ENCODE measurements at places on chromosomes 4 and X. TPM values are rescaled to one million over a fixed set of nuclear protein-coding genes. Genes with fewer than 3 reads are reported as not detected.

- no peak for DNase-seq
Measured at GRCh38 chrX:136718091-136718490, 62.6 kb downstream of the ARHGEF6 start.

SH3D19 gene
- not detected for total RNA-seq

DNA sequence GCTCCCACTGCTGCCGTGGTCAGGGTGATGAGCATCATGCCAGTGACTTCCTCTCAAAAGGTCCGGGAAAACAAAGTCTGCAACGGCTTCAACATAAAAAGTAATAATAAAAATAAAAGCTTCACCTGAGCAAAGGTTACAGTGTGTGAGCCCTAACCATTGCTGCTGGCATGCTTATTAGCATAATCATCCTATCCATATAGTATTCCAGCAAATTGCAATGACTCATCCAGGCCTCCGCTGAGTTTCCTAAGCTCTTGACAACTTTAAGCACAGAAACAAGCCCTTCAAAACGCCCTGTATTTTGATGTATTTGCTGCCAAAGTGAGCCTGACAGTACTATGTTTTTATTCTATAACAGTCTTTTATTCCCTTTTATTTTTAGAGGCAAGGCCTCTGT lies 100.5 kb downstream of the AASDH start:
- DNase-seq, result no peak

DNA sequence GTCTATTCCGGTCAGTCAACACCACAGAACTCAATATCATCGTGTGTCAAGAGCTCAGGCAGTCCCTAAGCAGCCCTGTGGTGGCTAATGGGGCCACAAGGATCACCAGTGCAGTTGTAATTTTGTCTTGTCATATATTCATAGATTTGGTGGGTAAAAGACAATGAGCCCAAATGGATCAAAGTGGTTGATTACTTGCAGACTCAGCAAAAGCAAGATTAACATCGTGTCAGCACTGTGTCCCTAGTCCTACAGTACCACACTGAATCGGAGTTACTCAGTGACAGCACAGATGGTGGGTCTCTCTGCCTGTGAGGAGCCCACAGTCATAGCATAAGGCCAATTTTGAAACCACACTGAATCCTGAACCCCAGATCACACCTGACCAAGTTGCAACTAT lies 8.7 kb downstream of the XAGE5 start:
- DNase-seq, result no peak

- DNase-seq, result no peak
Measured at GRCh38 chrX:32421266-32421665, 790.1 kb downstream of the DMD start.

DNA sequence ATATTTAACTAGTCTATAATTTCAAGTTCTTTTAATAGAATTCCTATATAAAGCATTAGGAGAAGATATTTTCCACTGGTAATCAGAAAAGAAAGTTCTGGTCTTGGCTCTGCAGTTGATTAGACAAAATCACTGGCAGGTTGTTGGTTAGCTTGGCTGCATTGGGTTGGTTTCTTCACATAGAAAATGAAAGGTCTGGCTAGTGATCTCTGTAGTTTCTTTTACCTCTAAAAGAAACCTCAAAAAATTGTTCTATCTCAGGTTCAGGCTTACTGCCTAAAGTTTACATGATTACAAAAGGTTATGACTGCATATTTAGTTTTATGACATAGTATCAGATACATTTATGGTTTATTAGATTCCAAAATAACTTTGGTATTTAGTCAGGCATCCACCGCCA lies 95.8 kb upstream of the NAP1L5 start:
- no peak for DNase-seq

- no peak for DNase-seq
Measured at GRCh38 chr4:85520765-85521749, 46.1 kb downstream of the ARHGAP24 start.

KCND1 gene
- total RNA-seq, result 3.6 TPM

MSX1 gene
- not detected for total RNA-seq

DNA sequence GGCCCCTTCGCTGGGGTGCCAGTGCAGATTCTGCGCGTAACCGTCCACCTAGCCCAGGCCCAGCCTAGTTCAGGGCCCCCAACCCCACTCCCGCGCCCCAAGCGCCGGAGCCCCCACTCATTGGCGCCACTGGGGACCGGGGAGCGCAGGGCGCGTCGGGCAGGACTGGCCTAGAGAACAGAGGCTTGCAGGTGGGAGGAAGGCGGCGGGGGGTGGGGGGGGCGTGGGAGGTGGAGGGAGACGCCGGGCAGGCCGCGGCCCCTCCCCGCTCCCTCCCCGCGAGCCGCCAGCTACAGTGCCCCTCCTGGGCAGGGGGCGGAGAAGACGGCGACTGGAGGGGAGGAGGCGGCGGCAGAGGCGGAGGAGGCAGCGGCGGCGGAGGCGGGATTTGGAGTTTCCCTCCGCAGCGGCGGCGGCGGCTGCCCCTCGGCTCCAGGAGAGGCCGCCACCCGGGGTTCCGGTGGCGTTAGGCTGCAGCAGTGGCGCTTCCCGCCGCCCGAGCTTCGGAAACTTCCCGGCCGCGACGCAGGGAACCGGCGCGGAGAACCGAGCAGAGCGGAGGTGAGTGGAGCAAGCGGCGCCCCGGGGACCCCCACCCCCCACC lies 4.8 kb upstream of the DUSP9 start:
- DNase-seq, result no peak

MCTS1 gene
- total RNA-seq, result 21.2 TPM

GRCh38 chrX:133837091-133837490 lies 148.3 kb downstream of the GPC3 start:
- DNase-seq, result no peak

GRCh38 chrX:13875572-13875971 lies 58.7 kb upstream of the GPM6B start:
- DNase-seq, result no peak

Data from natural killer cell (primary cell).